ENCODE measurements at places on chromosomes 13 and 19.

DNA sequence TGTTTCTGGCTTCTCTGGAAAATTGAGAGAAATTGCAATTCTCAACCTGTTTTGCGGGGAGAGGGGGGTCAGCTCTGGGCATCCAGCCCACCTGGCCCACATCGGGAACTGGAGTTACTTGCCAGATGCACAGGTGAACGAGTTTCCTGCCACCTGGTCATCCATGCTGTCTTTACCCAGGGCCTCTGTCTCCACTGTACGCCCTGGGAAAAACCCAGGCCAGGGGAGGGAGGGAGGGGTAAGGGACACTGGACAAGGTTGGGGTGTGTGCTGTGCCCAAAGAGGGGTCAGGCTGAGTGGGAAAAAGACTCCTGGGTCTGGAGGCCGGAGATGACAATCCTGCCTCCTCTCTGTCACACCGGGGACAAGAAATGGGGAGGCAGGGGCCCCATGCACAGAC lies 307.6 kb downstream of the ZNF536 start:
- no peak for DNase-seq

GRCh38 chr13:113915012-113915763 lies 51.3 kb upstream of the GAS6 start:
- no peak for DNase-seq

DNA sequence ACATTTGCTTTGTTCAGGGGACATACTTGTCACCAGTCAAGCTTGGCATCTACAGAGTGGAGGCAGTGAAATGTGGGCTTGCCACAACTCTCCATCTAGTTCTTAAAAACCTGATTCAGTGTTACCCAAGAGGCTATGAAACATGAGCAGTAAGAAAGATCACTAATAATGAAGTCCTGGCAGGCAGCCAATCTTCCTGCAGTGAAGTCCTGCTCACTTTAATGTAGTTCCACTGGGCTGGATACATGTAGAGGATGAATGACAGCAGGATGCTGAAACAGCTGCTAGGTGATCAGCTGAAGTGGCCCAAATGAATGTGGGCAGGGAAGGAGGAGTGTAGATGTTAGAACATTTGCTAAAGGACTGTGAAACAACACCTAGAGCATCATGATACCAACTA lies 1213.1 kb downstream of the OLFM4 start:
- DNase-seq = no peak

DNA sequence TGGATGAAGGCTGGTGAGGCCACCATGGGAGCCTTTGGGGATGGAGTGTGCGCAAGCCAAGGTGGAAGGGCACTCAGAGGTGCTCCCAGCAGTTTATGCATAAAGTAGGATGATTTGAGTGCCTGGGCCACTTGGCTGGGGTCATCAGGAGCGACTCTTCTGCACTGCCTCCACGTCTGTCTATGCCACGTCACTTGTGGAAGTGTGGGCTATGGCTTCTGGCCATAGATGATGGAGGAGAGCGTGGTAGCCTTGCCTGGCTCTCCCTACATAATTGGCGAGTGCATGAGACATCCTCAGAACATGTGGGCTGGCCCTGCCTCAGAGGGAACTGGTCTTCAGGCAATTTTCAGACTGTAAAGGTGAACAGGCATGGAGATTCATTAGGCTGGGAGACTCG lies 182.9 kb downstream of the TEX29 start:
- DNase-seq = no peak

DNA sequence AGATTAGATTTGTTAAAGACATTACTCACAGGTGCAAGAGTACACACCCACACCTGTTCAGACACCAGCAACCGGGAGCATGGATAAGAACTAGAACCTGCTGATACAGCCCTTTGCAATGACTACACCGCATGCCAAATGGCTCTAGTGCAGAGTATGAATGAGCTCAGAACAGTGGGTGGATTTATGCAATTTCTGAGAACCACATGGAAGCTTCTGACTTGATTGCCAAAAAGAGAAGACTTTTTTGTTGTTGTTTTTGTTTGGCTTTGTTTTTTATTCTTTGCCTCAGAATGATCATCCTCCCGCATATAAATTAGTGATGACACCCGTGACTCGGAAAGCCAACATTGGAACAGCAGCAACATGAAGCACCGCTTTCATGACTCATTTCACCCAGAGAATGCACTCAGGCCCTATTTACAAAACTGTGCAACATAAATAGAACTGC lies 77.4 kb upstream of the LRCH1 start:
- no peak for DNase-seq

- no peak for DNase-seq
Observed at GRCh38 chr13:100671389-100672182, 3.0 kb downstream of the TMTC4 start.

DNA sequence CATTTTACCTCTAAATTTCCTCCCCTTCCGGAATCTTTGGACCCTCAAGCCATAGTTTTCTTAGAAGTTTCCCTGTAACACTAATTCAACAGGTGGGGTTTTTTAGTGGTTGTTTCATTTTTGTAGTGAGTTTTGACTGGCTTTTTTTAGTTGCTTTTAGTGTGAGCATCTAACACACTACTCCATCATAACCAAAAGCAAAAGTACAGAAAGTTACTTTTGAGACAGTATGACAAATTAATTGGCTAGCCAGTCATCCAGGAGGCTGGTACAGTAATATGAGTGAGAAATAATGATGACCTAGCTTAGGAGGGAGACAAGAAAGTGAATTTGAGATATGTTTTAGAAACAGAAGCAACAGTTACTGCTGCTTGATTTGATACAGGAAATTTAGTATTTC lies 71.5 kb downstream of the DNAJC15 start:
- no peak for DNase-seq

DNA sequence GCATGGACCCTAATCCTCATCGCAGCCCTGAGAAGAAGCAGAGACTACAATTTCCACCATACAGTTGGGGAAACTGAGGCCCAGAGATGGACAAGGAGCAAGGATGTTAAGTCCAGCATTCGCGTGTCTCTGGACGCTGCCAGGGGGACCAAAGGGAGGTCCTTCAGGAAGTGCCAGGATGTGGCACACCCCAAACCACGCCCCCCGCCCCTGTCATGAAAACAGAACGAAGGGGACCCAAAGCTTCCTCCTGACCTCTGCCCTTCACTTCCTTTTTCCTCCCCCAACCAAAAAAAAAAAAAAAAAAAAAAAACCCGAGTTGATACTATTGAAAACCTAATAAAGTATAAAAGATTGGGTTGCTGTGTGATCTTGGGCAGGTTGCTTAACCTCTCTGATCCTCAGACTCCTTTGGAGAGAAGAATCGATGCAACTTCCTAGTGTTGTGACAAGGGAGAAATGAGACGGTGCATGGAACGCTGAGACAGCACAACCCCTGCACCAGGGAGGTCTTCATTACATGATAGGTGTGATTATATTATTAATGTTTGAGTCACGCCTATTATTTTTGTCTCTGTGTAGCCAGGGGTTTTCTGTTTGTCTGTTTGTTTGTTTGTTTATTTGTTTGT lies 2.7 kb upstream of the ZBTB7A start:
- no peak for DNase-seq

- no peak for DNase-seq
Observed at GRCh38 chr13:56886398-56886797, 254.3 kb upstream of the PRR20A start.

DNA sequence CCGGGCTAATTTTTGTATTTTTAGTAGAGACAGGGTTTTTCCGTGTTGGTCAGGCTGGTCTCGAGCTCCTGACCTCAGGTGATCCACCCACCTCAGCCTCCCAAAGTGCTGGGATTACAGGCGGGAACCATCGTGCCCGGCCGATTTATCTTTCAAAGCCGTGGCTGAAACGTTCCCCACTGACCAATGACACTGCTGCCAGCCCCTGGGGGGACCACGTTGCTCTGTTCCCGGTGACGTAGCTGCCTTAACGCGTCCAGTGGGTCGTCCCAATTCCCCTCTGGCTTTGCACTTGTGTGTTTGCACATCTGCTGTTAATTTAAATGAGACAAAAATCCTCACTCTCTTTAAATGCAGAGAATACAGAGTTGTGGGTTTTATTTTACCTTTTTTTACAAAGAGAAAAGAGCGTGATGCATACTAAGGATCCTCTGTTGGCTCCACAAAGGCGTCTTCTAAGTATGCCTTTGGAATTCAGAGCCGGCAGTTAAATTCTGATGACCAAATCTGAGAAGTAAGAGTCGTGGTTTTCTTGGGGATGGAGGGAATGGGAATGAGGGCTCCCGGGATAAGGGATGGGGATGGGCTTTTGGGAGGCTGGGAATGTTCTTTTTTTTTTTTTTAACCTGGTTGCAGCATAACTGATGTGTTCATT lies 18.6 kb upstream of the LMTK3 start:
- no peak for DNase-seq

DNA sequence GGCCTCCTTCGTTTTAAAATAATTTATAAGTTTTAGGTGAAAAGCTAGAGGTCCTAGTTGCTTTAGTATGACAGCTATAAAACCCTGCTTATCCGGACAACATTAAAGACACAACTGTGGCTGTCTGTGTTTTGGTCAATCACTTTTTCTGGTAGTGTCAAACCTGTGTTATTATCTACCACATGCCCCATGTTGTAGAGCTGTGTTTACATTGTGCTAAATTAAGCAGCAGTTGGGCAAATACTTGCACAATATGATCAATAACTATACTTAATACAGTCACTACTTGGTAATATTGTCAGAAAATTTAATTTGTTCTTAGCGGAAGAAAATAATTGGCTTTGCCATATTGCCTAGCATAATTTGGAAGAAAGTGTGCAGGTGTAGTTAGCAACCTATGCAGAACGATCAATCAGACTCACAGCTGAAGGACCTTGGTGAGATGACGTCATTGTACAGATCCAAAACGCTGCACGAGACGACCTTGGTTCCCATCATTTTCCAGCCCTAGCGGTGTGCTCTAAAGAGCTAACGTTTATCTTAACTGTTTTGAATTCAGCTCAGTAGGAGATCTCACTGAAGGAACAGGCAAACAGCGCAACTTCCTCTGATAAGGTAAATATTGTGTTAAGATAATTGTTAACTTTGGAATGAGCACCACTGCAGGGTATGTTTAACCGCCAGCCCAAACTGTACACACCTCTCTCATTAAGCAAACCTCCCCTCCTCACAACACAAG lies 476.6 kb downstream of the IRS2 start:
- no peak for DNase-seq

GRCh38 chr13:49495783-49496762 lies at the start of gene PHF11:
PHF11 (plus strand) TSS chr13:49495953; CDS start chr13:49496002, 49 bp downstream.
- peak; percentile 70 for DNase-seq

All from activated gamma-delta T cell (primary cell).